NCI-H2081 (cell line): ENCODE measurements at places on chromosomes 11 and 22.
A peak's percentile ranks its signal among the peaks of the same experiment; 100 is the strongest.

GRCh38 chr11:109957601-109958000 is 135.6 kb upstream of the ZC3H12C start:
- no peak for DNase-seq

GRCh38 chr11:76252631-76253070 is 46.3 kb upstream of the WNT11 start:
- DNase-seq: no peak

DNA sequence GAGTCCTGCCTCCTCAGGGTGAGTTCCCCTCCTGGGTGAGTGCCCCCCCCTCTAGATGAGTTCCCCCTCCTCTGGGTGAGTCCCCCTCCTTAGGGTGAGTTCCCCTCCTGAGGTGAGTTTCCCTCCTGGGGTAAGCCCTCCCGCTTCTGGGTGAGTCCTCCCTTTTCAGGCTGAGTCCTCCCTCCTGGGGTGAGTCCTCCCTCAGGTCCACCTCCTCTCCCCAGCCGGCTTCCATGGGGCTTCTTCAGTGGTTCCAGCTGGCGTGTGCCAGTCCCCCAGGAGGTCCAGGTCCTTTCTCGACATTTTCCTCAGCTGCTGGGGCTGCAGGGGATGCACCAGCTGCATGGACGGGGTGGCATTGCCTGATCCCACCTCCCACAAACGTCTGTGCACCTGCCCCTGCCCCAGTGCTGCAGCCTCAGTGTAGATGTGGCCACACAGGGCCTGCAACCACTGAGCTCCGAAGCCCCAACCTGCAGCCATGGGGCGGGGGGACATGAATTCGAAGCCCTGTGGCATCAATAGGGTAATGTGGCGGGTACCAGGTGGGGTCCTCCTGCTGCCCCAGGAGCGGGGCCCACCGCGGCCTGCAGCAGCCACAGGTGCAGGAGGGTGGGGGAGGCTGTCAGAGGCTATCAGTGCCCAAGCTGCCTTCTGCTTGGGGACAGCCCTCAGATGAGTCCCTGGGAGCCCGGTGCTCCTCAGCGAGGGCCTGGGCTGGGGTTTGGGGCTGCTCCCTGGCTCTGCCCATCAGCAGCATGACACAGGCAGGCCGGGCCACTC is 101.3 kb upstream of the FGF3 start:
- DNase-seq: no peak

- DNase-seq: no peak
Measured at GRCh38 chr11:22458161-22458560, 120.0 kb downstream of the SLC17A6 start.

DNA sequence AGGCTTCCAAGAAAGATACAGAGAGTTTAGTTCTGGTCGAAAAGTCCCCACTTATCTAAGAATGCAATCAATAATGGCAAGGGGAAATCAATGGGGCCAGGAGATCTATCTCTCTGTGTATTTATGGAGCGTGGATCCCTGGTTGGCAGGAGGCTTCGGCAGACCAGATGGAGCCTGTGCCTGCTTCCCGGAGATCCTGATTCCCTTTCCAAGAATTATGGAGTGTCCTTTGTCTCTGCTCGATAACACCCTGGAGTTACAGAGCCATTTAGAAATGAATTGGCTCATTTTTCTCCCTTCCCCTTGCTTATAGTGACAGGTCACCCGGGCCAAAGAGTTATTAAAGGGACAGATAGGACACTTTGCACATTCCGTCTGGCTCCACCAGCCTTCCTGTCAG is 92.4 kb downstream of the ISX start:
- no peak for DNase-seq

DNA sequence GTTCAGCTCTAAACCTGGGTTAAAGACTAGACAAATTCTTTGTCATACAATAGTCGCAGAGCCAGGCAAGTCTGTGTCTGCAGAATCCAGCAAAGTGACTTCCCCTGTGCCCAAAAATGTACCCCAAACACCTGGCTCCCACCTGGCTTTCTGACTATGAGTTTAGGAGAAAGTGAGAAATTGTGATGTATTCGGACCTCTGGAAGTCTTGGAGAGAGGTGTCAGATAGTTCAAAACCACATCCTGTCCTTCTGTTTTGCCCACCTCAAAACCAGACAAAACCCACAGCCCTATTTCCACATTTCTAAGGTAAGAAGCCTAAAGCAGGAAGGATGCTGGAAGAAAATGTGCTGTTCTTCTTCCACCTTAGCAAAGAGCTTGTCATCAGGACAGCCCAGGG is 63.8 kb upstream of the CLMP start:
- no peak for DNase-seq

GRCh38 chr11:102614485-102614884 is 10.6 kb downstream of the MMP20 start:
- peak; percentile 14 for DNase-seq

GRCh38 chr11:125202362-125202880 is 37.9 kb downstream of the PKNOX2 start:
- no peak for DNase-seq

GRCh38 chr22:44999231-44999630 is 10.6 kb downstream of the PHF21B start:
- DNase-seq: no peak

DNA sequence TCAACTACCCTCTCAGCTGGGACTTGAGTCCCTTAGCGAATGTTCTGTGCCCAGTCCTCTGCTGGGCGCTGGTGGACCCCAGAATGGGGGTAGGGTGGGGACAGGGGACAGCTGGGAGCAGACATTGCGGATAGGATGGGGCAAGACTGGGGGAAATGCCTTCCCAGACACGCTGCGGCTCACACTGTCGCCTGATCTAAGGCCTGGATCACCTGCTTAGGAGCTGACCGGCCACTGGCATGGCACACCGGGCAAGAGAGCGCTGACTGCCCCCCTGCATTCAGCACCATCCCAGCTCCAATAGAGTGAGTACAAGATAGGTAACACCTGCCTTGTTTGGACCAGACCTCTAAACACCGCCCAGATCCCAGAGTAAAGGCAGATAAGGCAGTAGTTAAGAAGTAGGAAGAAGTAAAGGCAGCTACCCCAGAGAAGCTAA is 1.4 kb downstream of the ARVCF start:
- no peak for DNase-seq
